ENCODE measurements at places on chromosomes 11 and 22.
A peak's percentile ranks its signal among the peaks of the same experiment; 100 is the strongest.

DNA sequence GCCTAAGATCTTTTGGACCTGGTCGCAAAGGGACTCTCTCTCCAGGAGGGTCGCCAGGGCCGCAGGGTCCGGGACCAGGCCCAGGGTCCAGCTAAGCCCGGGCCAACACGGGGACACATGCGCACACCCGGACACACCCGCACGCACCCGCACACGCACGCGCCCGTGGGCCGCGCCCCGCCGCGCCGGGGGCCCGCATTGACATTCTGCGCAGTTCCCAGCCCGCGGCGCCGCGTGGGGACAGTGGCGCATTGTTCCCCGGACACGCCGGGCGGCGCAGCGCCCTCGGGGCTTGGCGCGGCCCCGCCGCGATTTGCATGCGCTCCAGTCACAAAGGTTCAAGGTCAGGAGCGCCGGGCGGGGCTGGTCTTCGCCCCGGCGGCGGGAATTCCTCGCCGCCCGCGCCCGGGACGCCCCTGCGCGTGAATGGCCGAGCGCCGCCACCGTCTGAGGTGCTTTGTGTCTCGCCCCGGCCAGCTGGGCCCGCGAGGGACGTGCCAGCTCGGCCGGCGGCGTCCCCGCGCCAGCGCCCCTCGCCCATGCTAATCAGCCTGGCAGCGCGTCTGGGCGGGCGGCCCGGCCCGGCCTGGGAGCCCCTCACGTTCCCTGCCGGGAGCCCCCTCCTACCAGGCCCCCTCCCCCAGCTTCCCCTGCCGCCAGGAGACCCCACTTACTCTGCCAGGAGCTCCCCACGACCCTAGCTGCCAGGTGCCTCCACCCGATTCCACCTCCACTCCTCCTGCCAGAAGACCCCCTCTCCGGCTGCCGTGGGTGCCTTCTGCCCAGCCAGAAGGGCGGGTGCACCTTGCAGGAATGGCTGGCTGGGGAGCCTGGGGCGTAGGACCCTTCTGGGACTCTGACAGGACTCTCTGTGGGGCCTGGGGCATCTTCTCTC, 50.5 kb upstream of the WNT7B start:
- DNase-seq = peak; percentile 65

GRCh38 chr11:8333376-8333775, 69.7 kb upstream of the LMO1 start:
- DNase-seq = no peak

GRCh38 chr11:44596525-44597276, 31.2 kb downstream of the CD82 start:
- no peak for DNase-seq

DNA sequence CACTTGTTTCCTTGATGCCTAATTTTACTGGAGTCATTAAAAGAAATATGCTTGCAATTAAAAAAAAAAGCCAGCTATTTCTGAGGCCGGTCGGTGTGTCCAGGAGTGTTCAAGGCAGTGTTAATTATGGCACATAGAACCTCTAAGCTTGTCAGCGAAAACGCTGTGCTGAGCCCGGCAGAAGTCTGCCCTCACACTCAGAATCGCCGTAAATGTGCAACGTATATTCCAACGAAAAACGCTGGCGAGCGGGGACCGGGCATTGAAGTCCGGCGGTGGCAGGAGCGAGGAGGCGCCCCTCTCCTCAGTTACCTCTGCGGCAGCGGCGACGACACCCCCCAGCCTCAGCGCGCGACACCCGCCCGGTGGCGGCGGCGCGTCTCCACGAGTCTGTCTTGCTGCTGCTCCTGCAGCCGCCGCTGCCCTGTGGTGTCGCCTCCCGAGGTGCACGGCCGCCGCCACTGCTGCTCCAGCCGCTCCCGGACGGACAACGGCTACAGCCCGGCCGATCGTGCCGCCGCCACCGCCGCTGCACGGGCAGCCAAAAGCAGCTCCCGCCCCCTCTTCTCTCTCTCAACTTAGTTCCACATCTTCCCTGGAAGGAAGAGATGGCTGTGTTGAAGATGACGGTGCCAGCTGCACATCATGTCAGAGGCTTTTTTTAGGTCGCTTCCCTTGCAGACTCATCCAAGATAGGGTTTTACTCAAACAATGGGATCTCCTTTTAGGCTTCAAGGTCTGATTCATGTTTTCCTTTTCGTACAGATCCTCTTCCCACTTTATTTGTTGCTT, 56.0 kb downstream of the JAM3 start:
- no peak for DNase-seq

GRCh38 chr22:32951807-32952153, 106.4 kb downstream of the SYN3 start:
- DNase-seq = no peak

All from DMS53 (cell line).